ENCODE measurements at places on chromosomes 1 and 21. TPM values are rescaled to one million over a fixed set of nuclear protein-coding genes. Genes with fewer than 3 reads are reported as not detected.

DNA sequence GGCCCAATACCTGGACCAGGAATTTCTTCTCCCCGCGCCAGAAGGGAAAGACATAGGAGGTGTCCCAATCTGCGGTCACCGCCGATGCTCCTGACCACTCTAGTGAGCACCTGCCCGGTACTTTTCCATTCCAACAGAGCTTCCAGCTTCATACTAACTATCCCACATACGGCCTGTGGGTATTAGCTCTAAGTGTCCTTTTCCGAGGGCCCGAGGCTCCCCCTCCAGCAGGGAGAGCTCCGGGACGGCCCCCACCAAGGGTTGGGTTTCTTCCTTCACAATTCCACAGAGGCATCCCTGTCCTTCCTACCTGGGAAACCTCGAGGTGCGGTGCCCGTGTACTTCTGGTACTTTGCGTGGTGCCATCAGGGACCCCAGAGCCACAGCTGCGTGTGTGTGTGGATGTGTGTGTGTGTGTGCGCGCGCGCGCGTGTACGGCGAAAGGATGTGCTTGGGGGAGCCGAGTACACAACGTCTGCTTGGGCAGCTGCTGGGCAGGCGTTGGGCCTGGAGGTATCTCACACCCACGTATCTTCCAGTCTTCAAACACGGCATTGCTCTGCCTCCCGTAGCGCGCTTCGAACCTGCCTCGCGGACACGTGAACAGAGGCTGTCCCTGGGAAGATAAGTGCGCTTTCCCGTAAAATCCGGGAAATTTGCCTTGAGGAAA, 2.4 kb upstream of the SIM2 start:
- no peak overlapping the region for H3K27ac ChIP-seq
- H3K4me3 ChIP-seq: no peak overlapping the region
- peak; percentile 34 for DNase-seq
- H3K36me3 ChIP-seq: no peaks in the 10 kb centered on the region

GRCh38 chr1:97170300-97170699, 448.7 kb downstream of the PTBP2 start:
- no peak overlapping the region for H3K27ac ChIP-seq
- peaks cover 8% of the 10 kb centered on the region for H3K36me3 ChIP-seq
- H3K4me1 ChIP-seq: no peaks in the 10 kb centered on the region
- DNase-seq: no peak
- no peak overlapping the region for H3K4me3 ChIP-seq

GRCh38 chr21:15667819-15668218, 62.0 kb upstream of the USP25 start:
- no peak for DNase-seq
- no peaks in the 10 kb centered on the region for H3K4me1 ChIP-seq
- no peaks in the 10 kb centered on the region for H3K36me3 ChIP-seq
- H3K27me3 ChIP-seq: no peaks in the 10 kb centered on the region
- no peak overlapping the region for H3K4me3 ChIP-seq

The ACBD3 gene
- 17.0 TPM for total RNA-seq

The SPRR2A gene
- total RNA-seq: not detected

The TEDDM1 gene
- total RNA-seq: not detected

All from activated CD4-positive, alpha-beta T cell treated with anti-CD3 and anti-CD28 coated beads for 36 hours (primary cell).